HS-27A (cell line): ENCODE measurements at places on chromosomes 7 and 10.

- DNase-seq, result no peak
Measured at GRCh38 chr10:63264617-63265221, 131.6 kb downstream of the NRBF2 start.

DNA sequence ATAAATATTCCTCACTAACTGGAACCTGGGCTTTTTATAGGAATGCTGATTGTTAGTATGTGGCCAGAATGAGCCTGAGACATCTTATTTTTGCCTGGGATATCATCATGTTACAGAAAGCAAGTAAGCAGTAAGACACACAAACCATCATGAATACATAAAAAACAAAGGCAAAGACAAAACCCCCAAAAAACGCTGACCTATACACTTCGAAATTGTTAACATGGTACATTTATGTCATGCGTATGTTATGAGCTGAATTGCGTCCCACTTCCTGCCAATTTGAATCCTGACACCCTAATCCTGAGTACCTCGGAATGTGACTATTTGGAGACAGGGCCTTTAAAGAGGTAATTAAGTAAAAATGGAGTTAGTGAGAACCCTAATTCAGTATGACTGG, 12.3 kb upstream of the NRF1 start:
- no peak for DNase-seq

GRCh38 chr10:6755781-6756460, 175.8 kb upstream of the PRKCQ start:
- no peak for DNase-seq

GRCh38 chr10:92590623-92591549, 2.0 kb upstream of the KIF11 start:
- DNase-seq, result no peak

DNA sequence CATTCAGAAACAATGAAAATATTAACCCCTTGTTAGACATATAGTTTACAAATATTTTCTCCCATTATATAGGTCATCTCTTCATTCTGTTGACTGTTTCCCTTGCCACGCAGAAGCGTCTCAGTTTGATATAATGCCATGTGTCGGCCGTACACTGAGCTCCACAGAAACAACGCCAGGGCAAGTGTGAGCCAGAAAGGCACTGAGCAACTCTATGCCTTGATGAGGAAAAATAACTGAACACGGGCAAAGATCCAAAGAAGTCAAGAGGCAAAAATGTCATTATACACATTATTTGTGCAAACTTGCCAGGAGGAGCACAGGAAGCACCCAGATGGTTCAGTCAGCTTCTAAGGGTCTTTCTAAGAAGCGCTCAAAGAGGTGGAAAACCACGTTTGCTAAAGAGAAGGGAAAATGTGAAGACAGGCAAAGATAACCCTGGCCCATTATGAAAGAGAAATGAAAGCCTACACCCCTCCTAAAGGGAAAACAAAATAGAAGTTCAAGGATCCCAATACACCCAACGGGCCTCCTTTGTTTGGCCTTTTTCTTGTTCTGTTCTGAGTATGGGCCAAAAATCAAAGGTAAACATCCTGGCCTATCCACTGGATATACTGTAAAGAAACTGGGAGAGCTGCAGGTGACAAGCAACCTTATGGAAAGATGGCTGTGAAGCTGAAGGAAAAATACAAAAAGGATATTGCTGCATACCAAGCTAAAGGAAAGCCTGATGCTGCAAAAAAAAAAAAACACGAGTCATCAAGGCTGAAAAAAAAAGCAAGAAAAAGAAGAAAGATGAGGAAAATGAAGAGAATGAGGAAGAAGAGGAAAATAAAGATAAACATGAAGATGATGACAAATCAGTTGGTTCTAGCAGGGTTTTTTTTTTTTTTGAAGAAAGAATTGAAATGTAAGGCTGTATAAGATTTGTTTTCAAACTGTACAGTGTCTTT, 15.5 kb downstream of the ARHGAP12 start:
- DNase-seq, result no peak

- no peak for DNase-seq
Measured at GRCh38 chr7:48244864-48245271, 73.6 kb downstream of the ABCA13 start.

GRCh38 chr10:80532571-80532970, 5.1 kb upstream of the SH2D4B start:
- no peak for DNase-seq

- no peak for DNase-seq
Measured at GRCh38 chr7:18566205-18566604, 70.7 kb downstream of the HDAC9 start.

DNA sequence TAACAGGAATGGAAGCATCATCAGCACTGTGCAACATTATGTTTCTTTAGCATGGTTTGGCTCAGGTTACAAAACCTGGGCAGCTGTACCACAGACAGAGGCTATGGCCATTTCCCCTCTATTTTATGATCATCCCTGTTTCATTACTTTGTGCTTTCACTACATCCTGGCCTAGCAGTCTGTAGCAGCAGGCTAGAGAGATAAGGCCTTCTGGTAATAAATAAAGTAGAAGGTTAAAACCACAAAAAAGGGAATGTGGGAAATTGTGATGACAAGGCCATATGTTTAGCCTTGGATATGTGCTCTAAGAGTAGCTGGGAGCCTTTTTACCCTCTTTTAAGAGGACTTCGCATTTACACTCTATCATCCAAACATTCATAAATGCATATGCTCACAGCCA, 266.2 kb upstream of the PHF14 start:
- DNase-seq, result no peak

DNA sequence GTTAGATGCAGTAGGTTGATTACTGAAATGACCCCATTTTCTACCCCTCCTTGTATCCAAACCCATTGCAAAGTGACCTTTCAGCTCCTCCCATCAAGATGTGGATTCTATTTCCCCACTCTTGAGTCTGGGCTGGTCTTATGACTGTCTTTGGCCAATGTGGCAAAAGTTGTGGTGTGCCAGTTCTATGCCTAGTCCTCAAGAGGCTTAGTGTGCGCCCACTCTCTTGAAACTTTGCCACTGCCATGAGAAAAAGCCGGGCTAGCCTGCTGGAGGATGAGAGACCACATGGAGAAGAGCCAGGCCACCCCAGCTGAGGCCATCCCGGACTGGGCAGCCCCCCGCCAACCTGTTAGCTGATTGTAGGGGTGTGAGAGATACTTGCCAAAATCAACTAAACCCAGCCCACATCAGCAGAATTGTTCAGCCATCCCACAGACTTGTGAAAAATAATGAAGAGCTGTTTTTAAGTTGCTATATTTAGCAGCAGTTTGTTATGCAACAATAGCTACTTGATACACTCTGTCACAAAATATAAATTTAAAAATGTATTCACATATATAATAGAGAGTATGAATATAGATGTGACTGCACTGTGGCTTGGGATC, 131.0 kb upstream of the PALS2 start:
- DNase-seq, result no peak

GRCh38 chr10:91162050-91162494, 58.4 kb upstream of the PCGF5 start:
- DNase-seq, result no peak

DNA sequence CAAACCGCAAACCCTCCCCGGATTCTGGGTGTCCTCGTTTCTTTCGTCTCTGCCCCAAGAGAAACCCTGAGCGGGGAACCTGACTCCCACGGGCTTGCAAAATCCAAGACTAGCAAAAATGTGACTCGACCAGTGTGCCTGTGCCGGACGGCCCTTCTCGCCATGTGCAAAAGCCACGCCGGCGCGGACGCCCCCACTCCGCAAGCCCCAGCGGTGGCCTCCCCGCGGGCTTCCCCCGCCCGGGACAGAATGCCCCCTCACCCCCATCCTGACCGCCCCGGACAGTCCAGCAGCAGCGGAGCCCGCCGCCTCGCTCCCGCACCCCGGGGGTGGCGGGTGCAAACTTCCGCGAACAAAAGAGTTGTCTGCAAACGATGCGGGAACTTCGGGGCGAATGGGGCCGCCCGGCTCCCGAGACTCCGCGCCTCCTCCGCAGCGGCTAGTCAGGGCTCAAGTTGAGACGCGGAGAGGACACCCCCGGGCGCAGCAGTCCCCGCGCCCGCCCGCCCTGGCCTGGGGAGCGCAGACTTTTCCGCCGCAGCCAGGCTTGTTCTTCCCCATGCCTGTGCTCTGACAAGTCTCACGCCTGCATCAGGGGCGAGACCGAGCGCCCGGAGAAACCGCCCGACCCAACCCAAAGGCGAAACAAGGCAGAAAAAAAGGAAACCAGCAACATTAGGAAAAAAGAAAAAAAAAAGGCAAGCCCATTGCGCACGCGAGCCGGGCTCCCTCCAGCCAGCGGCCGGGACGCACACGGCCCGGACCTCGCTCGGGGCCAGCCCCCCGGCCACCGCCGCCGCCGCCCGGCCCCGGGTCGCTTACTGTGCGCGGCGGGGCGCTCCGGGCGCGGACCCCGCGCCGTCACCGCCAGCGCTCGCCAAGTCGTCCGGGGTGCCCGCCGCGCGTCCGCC, 732 bp downstream of the FAM53B start:
- DNase-seq, result no peak

DNA sequence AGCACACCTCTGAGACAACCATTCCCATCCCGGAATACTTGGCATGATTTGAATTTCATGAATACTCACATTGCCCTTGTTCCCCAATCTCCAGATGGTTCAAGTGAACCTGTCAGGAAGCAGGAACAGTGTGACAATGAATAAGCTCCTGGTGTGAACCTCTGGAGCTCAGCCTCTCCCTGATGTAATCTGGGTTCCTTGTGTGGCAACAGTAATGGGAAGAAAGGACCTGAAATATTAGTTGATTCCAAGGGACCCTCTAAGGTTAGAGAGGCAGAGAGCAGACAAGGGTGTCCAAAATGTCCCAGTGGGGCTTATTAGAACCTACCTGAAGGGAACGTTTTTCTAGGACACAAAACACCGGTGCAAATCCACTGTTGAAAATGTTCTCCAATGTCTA, 8.5 kb downstream of the OR2A7 start:
- DNase-seq, result no peak

DNA sequence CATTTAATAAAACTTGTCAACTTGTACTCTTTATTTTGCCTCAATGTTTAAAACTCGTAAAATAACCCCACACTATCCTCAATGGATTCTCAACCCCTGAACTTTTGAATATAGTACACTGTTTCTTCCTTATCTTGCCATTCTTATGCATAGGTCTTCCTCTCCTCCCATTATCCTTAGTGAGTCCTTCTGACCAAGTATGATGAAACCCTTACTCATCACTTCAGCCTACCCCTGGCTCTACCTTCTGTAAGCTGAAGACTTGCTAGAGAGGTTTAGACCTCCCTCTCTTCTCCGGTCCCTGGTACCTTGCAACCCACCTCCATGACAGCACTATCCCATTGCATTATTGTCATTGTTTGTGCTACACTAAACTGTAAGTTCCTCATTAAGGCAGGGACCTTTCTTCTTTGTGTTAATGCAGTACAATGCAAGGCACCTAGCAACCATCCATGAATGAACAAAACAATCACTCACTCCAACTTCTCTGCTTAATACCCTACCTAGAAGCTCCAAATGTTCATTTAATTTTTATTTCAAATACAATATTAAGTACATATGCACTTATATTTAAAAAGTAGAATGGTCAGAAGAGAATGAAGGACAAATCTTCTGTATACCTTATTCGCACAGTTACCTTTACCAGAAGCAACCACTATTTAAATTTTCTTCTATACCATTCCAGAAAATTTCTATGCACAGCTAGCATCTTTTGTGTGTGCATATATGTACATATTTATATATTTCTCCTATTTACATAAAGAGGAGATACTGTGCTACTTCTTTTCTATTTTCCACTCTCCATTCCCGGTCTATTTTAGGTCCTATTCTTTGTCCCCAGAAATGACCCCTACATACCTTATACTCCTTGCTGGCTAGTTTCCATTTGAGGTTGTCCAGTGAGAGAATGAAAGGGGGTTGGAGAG, 77.5 kb downstream of the SLC16A9 start:
- DNase-seq, result no peak

- DNase-seq, result no peak
Measured at GRCh38 chr7:23210506-23210905, 28.7 kb downstream of the NUP42 start.

- no peak for DNase-seq
Measured at GRCh38 chr7:144820552-144820951, 15.3 kb downstream of the TPK1 start.

- peak; percentile 87 for DNase-seq
Measured at GRCh38 chr7:27677912-27678612, 15.4 kb upstream of the HIBADH start.

DNA sequence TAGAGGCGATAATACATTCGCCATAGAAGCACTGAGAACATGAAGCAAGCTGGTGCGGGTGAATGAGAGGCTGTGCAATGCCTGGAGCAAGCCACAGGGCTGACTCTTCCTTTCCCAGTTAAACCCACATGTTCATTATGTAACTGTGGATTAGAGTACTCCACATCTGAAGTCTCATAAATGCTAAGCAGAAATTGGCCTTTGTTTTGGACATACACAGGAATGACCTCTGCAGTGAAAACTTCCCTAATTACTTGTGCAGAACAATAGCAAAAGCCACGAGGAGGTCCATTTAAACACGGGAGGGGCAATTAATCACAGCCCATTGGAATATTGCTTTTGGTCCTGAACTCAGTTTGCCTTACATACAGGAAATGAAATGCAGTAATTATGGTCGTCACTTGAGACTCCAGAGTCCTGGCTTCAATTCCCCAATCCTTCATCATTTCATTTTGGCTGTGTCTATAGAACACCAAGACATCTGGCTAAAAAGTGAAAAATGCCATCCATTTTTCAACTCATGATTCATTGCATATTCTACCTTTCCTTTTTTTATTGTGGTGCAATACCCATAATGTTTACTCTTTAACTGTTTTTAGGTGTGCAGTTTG, 78.7 kb upstream of the CXCL12 start:
- no peak for DNase-seq

DNA sequence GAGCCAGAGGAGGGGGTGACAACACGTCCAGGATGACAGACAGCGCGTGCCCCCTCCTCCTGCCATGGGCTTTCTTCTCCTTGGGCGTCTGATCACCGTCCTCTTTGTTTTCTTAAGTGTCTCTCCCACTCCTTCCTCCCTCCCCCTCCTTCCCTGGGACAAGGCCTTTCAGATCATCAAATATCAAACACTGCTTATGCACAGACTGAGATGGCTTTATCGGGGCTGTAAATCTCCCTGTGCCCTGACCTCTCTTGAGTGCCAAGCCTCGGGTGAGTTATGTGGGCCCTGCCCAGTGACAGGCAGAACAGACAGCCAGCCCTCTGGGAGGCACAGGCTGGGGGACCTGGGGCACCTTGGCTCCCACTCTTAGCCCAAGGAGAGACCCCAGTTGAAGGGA, 116.4 kb downstream of the C10orf105 start:
- no peak for DNase-seq

DNA sequence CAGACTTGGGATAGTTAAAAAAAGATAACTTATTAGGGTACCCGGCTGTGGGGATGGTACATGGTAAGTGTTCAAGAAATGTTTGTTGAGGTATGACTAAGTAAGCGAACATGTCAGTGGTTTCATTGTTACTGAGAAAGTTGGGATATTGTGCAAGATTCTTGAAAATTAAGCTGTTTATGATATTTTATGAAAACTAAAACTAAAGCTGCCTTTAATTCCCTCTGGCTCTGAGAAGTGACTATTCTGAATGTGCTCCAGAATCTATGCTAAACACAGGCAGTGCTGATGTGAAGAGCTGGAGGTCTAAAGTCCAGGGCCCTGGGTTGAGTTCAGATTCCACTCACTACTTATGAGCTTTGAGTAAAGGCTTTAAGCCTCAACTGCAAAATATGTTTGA, 72.9 kb downstream of the AOAH start:
- DNase-seq, result no peak
